ENCODE measurements at places on chromosomes 12 and 14.

- peak; percentile 45 for DNase-seq
Observed at GRCh38 chr12:233615-233968, 19.6 kb upstream of the SLC6A12 start.

DNA sequence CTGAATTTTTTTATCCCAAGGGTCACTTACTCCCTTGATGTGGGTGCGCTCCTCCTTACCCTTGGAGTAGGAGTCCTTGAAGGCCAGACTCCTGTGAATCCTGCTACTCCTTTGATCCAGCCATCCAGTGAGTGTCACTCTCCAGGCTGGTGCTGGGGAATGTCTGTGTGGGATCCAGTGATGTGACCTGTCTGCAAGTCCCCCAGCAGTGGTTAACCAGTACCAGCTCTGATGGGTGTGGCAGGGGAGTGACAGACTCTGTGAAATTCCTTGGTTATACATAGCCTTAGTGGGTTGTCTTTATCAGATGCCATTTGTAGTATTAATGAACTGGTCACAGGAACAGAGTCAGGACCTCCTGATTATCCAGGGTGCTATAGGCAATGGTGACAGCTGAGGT lies 409.5 kb upstream of the LMO3 start:
- DNase-seq = no peak

- no peak for DNase-seq
Observed at GRCh38 chr12:49811961-49812401, 16.2 kb downstream of the NCKAP5L start.

DNA sequence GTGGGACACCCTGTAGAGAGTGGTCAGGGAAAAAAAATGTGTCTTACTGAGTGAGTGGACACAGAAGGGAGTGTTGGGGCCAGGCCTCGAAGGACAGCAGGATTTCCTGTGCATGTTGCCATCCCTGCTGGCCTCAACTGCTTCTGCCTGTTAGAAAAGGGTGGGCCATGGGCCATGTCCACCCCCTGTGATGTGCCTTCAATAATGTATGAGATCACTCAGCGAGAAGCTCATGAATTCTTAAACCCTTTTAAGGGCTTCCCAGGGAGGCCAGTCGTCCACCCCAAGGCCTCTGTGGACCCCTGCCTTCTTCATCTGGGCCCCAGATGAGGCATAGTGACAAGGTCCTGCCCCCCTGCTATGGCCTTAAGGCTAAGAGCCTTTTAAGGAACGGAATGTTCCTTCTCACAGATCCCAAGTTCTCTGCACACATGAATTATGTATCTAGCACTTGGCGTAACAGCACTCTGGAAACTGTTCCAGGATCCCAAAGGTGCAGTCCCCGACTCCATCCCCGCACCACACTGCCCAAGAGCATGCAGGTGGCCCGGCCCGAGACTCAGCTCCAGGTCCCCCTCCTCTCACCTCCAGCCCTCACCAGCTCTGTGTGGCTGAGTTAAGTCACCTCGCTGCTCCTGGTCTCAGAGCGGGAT lies 8.9 kb upstream of the C14orf132 start:
- DNase-seq = no peak

DNA sequence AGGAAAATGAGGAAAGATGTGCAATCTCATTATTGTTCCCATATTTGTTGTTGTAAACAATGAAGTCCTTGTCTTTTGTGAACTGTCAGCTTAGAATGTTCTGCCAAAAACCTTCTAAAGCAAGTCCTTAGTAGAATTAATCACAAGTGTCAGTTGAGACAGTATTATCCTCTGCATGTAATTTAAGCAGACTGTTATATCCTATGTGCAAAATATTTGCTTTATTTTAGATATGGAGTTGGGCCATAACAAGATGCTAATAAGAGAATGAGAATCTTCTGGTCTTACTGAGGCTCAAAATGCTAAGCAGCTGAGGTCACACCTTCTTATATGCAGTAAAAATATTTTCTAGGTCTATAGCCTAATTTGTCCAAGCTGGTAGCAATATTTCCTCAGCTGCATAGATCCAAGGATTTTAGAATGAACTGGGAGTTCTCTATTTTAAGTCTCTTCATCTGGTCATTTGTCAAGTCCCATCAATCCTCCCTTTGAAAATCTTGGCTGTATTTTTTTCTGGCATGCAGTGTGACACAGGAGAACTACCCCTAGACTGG lies 222.3 kb upstream of the NAV3 start:
- no peak for DNase-seq

DNA sequence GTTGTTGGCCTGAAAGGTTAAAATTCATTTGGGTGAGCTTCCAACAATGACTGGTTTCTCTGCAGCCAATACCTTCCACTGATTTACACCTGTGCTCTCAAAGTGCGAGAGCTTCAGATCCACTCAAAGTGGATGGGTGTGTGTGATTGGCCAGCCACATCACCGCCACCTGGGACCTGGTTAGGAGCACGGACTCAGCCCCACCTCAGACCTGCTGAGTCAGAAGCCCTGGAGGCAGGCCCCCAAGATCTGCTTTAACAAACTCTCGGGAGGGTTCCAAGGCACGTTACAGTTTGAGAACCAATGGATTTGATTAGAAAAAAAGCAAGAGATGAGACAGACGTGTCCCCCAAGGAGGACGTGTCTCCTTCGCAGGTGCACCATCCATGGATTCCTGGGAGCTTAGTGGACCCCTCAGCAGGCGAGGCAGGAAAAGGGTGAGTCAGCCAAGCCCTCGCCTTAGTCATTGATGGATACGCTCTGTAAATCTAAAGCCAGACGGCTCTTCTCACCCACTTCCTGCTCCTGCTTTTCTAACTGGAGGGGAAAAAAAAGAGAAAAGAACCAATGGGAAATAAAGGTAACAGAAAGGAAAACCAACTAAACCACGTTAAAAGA lies 24.5 kb downstream of the FZD10 start:
- no peak for DNase-seq

DNA sequence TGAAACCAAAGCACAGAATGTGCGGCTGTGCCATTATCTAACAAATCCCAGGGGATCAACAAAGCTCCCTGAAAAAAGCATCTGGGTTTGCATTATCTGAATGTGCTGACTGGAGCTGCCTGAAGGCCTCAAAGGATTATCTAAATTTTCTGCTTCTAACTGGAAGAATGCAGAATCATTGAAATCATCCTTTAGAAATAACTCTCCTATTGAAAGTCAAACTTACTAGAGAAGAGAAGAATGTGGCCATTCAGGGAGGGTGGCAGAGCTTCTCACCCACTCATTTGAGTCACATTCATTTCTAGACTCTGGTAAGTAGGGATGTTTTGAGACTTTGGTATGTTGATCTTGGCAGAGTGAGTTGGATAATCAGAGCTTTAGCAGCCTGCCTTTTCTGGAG lies 220.6 kb upstream of the RGS6 start:
- DNase-seq = no peak

DNA sequence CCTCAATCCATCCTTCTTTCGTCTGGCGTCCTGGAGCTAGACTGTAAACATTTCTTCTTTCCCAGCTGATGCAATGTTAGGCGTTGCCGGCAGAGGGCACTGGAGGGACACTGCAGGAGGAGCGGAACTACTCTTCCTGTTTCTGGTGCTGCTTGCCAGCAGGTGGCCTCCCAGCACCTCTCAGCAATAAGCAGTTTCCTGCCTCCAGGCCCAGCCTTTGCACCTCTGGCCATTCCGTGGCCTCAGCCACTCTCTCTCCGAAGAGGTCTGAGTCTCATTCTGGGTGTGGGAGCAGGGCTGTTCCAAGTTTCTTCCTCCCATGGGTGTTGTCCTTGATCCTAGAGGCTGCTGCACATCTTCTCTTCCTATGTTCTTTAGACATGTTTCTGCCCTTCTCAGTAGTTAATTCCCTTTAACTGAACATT lies 7.5 kb upstream of the ASPG start:
- DNase-seq = peak; percentile 87

- DNase-seq = no peak
Observed at GRCh38 chr12:131942671-131943070, 7.1 kb upstream of the EP400 start.

- DNase-seq = peak; percentile 32
Observed at GRCh38 chr14:29724991-29725390, 202.7 kb downstream of the PRKD1 start.

- no peak for DNase-seq
Observed at GRCh38 chr12:45575823-45576475, 153.6 kb upstream of the ARID2 start.

DNA sequence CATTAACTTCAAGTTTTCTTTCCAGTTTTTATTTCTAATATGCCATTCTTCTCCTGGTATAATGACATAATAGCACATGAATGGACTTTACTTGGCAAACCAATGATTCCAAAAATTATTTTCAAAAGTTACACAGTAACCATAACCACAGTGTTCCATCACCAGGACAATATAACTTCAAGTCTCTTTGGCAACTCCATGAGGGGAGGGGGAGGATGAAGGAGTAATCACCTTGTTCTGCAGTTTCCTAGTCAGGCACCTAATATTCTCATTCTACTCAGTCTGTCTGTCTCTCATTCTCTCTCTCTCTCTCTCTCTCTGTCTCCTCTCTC lies 66.6 kb downstream of the BTG1 start:
- DNase-seq = no peak

GRCh38 chr14:99559286-99559990 lies 44.6 kb downstream of the CCDC85C start:
- DNase-seq = no peak

- DNase-seq = no peak
Observed at GRCh38 chr12:12734054-12734453, 16.9 kb downstream of the CDKN1B start.

DNA sequence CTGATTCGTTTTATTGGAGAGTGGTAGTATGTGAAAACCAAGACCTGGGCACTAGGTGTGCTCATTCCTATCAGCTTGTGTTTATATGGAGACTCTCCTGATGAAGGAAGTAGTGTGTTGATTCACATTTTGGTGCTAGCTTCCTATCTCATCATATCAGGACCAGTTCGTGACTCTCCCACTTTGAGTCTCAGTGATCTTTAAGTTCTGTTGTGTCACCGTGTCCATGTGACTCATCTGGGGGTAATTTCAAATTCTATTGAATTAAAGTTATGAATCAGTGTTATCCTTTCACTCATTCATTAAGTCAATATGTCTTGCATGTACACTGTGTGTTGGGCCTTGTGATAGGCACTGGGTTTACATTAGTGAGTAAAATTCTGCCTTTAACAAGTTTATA lies 180.2 kb downstream of the CACNA1C start:
- DNase-seq = no peak

GRCh38 chr14:31977001-31977556 lies 100.0 kb upstream of the ARHGAP5 start:
- no peak for DNase-seq

GRCh38 chr14:52402812-52403526 lies 88.9 kb downstream of the PTGER2 start:
- DNase-seq = no peak

- no peak for DNase-seq
Observed at GRCh38 chr14:106141242-106142220, 615.1 kb downstream of the TMEM121 start.

GRCh38 chr14:93010522-93011140 lies 87.7 kb downstream of the CHGA start:
- peak; percentile 95 for DNase-seq

GRCh38 chr12:50613463-50613862 lies 108.7 kb downstream of the DIP2B start:
- no peak for DNase-seq

DNA sequence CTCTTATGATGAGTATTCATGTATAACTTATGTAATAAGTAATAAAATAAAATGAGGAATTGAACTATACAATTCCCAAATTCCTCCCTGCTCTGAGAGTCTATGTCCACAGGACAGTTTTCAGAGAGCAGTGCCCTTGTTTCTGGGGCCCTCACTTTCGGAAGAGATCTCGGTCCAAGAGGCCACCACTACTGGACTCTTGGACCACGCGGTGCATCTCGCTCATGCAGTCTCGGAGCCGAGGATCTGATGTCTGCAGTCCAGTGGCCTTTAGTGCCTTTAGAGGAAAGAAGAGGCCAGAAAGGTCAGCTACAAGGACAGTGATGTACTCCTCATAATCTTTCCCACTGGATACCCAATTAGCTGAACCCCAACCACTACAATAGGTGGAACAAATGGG lies 8.3 kb downstream of the GLS2 start:
- no peak for DNase-seq

DNA sequence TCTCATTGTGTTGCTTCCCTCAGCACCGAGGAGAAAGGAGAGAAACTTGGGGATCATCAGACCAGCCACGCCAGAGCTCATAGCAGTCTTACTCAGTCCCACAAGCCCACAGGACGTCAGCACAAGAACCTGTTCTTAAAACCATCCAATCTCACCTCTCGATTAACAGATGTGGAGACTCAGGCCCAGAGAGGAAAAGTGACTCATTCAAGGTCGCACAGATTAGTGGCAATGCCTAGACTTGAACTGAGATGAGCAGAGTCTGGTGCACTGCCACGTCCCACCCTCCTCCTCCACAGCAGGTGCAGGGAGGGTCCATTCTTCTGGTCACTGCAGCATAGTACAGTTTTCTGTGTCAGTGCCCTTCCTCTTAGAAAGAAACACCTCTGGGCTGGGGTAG lies 154.9 kb upstream of the PZP start:
- DNase-seq = no peak

GRCh38 chr12:100789146-100789545 lies 5.4 kb upstream of the ANO4 start:
- no peak for DNase-seq

DNA sequence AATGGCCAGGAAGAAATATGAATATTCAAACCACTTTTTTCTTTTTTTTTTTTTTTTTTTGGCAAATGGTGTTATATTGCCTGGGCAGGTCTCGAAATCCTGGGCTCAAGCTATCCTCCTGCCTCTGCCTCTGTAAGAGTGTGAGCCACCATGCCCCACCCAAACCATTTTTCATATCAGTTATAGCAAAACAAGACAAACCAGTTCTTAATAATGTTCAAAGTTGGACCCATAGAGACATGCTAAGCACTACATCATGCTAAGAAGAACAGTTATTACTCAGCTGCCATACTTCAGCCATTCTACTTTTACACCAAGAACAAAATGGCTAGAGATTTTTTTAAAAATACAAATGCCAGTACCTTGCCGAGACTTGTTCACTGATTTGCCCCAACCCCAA lies 25.5 kb downstream of the EIF2S1 start:
- DNase-seq = no peak

- DNase-seq = no peak
Observed at GRCh38 chr12:10505620-10506019, at the start of gene EIF2S3B. Gene EIF2S3B, plus strand, starts transcription at chr12:10505890. Its CDS starts 13 bp downstream, at chr12:10505903.

- no peak for DNase-seq
Observed at GRCh38 chr14:30227876-30228275, 300.2 kb upstream of the PRKD1 start.

DNA sequence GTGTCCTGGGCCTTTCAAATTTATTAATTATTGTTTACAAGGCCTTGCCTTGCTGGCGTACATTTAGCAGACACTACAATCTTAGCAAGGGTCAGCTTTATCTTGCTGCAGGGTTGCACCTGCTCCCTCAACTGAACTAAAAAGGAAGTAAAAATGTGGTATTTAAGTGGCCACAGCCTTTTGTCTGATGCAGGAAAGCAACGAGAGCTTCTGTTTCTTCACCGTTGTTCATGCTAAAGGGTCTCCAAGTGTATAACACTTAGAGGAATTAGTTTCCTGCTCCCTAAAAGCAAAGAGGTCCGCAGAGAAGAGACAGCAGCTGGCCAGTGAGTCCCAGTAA lies 62.8 kb upstream of the EGLN3 start:
- DNase-seq = peak; percentile 10

- no peak for DNase-seq
Observed at GRCh38 chr12:31023271-31023724, 50.4 kb upstream of the DDX11 start.

Data from NCI-H1417 (cell line).